ENCODE measurements at places on chromosomes 7 and 10. TPM values are rescaled to one million over a fixed set of nuclear protein-coding genes. Genes with fewer than 3 reads are reported as not detected.

Gene LRRC18
- total RNA-seq: not detected

GRCh38 chr10:84432891-84433290 is 104.5 kb downstream of the CCSER2 start:
- no peak for DNase-seq

Gene ZNF316
- 10.0 TPM for total RNA-seq

- no peak for DNase-seq
Measured at GRCh38 chr7:143492043-143492471, 14.4 kb downstream of the TAS2R41 start.

- DNase-seq: peak; percentile 72
Measured at GRCh38 chr7:102260856-102261255, 25.8 kb upstream of the SH2B2 start.

- DNase-seq: no peak
Measured at GRCh38 chr10:51080311-51081006, 6.2 kb downstream of the PRKG1 start.

Gene GRID2IP
- total RNA-seq: 0.33 TPM
